ENCODE measurements at places on chromosomes 1 and 21.

DNA sequence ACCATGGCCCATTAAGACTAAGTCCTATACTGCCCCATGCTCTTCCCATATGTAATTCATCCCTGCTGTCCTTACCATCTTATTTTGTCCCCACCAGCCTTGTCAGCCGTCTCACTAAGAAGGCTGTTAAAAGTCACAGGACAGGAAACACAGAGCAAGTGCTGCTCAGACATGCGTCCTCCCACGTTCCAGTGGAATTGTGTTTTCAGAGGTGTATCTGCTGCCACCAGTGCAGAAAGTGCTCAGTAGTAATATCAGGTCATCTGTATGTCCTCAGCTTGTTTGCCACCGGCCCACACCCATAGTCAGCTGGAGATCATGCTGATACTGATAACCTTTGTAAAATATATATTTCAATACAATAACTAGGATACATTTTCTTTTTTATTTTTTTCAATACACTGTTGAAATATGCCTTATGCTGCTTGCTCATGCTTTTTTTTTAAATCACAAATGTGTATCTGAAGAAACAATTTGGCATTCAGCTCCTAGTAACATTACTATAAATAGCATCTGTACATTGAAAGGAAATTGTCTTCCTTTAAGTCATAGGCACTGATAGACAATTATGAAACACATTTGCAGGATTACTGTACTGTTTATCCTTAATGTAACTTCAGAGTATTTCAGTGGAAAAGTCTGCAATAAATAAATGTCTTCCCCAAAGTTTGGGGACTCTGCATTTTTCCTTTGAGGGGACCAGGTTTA lies 156.9 kb downstream of the EDEM3 start:
- no peak for DNase-seq

GRCh38 chr1:157142201-157142600 lies 4.0 kb upstream of the ETV3 start:
- DNase-seq: no peak

GRCh38 chr1:21573971-21574465 lies 64.8 kb downstream of the ALPL start:
- peak; percentile 95 for DNase-seq

GRCh38 chr1:91137173-91137852 lies 115.5 kb upstream of the ZNF644 start:
- no peak for DNase-seq

- no peak for DNase-seq
Measured at GRCh38 chr1:943545-944340, 15.3 kb downstream of the NOC2L start.

- DNase-seq: no peak
Measured at GRCh38 chr1:75079538-75080290, 54.5 kb upstream of the LHX8 start.

- no peak for DNase-seq
Measured at GRCh38 chr1:199780948-199781670, 246.4 kb upstream of the NR5A2 start.

DNA sequence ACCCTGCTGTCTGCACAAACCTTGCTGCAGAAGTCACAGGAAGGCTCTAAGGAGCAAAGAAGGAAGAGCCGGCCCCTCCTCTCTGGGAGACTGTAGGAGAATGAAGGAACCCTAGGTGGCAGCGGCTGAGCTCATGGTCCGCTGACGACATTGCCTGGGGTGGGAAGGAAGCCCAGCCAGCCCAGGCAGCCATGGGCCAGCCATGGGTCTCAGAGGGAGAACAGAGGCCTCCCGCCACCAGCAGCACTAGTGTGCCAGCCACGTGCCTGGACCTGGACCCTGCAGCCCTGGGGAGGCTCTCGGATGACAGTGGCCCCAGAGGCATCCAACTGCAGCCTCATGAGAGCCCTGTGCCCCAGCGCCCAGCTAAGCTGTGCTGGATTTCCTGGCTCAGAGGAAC lies 49.2 kb upstream of the POFUT2 start:
- DNase-seq: peak; percentile 84

DNA sequence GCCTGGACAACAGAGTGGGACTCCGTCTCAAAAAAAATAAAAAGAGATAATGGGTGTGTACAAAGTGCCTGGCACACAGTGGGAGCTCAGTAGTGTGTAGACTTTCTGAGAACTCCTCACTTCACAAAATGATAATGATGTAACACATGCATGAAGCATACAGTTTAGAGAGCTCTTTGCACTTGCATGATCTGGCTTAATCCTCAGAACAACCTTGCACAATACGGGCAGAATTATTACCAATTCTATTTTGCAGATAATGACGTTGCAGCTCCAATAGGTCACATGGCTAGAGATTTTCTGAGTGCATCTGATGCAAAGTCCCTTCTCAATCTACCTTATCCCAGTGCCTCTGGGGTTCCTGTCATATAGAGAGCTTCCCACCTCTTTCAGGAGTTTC lies 71.4 kb downstream of the CD247 start:
- peak; percentile 22 for DNase-seq

- DNase-seq: peak; percentile 42
Measured at GRCh38 chr1:46612937-46613660, 3.5 kb downstream of the MOB3C start.

DNA sequence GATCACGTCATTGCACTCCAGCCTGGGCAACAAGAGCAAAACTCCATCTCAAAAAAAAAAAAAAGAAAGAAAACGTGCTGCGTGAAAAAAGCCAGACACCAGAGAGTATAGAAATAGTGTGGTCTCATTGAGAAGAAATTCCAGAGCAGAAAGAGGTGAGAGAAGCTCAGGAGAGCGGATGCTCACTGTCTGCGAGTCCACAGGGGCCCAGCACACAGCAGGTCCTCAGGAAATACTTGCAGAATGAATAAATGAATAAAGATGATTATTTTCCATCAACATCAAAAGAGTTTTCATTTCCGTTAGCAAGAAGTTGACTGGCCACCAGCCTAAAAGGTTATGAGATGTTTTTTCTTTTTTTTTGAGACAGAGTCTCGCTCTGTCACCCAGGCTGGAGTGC lies 14.4 kb downstream of the CASP9 start:
- DNase-seq: peak; percentile 38

DNA sequence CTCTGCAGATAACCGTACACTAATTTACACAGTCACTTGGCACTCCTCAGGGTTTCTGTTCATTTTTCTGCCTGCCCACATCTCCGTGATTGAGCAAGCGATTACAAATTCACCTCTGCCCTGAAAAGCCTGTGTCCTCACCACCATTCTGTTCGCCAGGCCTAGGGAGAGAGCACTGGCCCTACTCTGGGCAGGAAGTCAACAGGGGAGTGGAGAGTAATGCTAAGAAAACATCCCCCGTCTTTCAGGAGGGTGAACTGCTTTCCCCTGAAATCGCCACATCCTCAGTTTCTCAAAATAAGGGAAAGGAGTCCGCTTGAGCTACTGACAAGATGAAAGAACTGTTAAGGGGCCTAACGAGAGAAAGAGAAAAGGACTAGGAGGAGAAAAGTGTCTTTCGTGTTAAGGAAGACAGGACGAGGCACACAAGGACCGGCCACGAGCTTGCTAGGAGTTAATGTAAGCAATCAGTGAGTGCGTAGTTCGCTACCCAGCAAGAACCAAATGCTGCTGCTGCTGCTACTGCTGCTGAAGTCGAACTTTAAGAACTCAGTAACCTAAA lies 632 bp downstream of the PEX19 start:
- no peak for DNase-seq

GRCh38 chr1:238648296-238648695 lies 738.1 kb upstream of the CHRM3 start:
- no peak for DNase-seq

DNA sequence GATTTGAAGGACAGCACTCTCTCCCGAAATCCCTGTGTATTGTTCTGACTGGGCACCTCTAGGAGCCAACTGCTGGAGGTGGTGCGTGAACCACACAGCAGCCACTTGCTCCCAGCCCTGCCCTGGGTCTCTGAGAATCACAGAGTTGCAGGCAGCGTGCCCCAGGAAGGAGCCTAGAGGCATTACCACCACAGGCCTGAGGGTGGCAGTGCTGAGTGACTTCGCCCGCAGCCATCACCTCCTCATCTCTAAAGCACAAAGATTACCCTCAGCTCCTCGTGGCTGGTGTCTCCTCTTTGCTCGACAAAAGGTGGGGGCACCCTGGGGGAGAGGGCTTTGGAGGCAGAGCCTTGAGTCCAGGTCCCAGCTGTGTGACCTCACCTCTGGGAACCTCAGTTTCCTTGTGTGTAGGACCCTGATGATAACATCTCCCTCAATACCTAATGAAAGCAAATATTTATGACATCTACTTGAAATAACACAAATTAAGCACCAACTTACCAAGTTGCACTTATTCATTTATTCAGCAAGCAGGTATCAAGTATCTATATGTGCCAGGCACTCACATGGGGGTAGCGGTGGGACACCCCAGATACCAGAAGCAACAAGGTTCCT lies 86.3 kb downstream of the VWA5B1 start:
- DNase-seq: peak; percentile 93

- no peak for DNase-seq
Measured at GRCh38 chr1:175976865-175977642, 230.0 kb downstream of the COP1 start.

DNA sequence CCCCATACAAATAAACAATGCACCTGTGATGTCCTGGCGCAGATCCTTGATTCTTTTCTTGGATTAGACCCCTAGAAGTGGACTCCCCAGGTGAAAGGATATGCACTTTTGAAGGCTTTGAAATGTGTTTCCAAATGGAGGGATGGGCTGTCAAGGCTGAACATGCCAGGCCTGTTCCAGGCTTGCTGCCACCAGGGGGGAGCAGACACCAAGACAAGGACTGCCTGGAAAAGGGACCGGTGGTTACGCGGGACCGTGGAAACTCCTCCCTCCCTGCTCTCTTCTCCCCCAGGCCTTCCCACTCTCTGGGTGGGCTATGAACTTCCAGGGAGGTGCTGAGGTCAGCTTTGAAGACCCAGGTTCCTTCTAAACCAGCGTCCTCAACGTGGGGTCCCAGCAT lies 12.7 kb downstream of the C1QB start:
- DNase-seq: peak; percentile 85

- DNase-seq: no peak
Measured at GRCh38 chr1:174274452-174274851, 115.1 kb downstream of the RABGAP1L start.

DNA sequence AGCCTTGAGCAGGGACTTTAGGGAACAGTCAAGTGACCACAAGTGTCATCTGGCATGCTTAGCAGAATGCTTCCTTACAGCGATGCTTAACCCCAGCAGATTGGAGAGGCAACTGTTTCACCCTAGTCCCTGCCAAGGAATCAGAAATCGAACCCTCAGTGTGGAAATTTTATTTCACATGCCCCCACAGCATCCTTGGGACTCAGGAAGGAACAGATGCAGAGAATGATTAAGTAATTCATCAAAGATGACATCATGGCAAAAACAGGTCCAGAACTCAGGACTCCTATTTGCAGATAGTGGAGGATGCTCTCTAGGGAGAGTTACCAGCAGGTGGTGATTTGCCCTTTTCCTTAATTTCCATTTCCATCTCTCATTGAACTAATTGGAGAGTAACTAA lies 333.0 kb upstream of the KAZN start:
- DNase-seq: no peak

DNA sequence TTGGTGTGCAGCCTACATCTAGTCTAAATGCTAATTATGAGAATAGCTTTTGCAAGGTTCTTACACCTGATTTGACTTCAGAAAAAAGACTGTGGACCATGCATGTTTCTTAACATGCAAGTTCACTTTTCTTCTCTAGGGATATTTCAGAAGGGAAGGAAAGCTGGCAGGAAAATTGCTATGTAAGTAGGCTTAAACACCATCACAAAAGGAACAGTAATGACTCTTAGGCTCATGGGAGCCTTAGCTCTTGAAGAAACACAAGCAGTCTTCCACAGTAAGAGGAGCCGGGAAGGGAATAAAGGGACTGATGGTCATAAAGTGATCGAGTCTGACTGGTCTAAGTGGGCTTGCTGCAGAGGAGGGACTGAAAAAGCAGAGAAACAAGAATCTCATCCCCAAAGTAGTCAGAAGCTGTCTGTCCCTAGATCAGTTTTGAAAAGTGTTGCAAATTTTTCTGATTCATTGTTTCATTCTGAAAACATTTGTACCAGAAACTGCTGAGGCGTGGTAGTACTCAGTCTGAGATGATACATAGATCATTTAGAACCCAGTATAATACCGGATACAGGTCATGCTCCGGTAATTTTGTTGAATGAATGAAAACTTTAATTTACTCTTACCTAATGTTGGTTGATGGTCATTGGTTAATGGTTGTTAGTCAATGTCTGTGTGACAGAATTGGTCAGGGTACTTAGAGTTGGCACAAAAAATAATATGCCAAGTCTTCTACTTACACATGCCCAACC lies 40.9 kb downstream of the SMYD2 start:
- peak; percentile 9 for DNase-seq

DNA sequence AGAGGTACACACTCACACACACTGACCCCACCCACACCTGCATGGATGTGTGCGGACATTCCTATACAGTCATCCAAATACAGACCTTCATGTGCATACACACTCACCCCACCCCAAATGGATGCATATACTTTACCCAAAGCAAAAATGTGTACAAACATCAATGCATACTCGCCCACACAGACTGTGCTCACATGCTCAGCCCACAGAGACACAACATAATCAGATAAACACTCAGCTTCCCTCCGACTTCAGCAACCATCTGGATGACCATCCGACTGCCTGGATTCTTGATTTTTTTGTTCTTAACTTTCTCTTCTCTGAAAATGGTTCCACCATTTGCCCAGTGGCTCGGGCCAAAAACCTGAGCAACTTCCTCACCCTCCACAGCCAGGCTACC lies 24.4 kb upstream of the GJB5 start:
- no peak for DNase-seq

GRCh38 chr1:54588377-54588776 lies 34.9 kb downstream of the FAM151A start:
- DNase-seq: no peak

GRCh38 chr1:58312971-58313563 lies 233.5 kb downstream of the OMA1 start:
- DNase-seq: no peak

DNA sequence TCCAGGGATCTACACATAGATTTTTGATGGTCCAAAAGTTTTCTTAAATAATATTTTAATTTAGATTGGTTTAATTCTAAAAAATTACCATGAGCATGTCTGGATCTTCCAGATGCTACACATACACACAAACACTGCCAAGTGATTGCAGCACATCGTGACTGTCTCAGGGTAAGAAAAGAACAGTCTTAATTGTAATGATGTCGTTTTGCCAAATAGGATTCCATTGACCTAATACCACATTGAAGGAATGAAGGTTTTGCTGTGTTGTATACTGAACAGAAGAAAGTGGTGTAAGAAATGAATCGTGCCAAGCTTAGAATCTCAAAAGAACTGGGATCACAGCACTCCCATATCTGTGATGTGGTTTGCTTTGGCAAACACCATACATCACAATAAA lies 633.3 kb upstream of the CAMK1G start:
- no peak for DNase-seq

GRCh38 chr1:100107696-100108095 lies 25.0 kb downstream of the SASS6 start:
- no peak for DNase-seq

All from endodermal cell (in vitro differentiated cells).